Substantia nigra (tissue), 51 donors: ENCODE measurements at places on chromosomes 11 and 22.
A peak's percentile ranks its signal among the peaks of the same experiment; 100 is the strongest.

DNA sequence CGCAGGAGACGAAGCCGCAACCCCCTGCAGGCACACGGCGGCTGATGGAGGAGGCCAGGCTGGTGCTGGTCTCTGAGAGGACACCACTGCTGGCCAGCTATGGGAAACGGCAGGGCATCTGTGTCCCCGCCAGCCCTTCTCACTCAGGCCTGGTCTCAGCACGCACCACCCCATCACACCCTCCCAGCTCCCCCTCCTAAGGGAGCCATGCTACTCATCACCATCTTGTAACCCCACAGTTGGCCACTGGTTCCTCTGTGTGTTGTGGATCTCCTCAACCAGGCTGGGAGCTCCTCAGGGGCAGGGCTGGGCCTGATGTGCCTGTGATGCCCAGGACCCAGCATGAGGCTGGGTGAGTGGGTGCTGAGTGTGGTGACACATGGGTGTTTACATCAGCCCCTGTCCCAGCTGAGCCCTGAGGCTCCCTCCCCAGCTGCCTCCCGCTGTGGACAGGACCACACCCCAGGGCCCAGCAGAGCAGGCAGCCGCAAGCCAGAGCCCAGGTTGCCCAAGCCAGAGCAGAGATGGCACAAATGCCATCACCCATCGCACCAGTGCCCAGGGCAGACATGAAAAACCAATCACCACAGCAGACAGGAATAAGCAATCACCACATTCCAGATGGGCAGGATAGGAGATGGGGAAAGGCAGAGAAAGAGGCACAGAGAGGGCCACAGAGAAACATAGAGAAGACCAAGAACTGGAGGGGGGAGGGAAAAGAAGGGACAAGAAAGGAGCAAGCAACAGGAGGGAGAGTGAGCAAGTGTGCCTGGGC lies 8.2 kb downstream of the ARVCF start:
- no peak for DNase-seq

- DNase-seq, result no peak
These were observed 19.4 kb downstream of the NADSYN1 start for GRCh38 chr11:71472357-71472885.

GRCh38 chr22:40991298-40991697 lies 40.1 kb downstream of the RBX1 start:
- no peak for DNase-seq

DNA sequence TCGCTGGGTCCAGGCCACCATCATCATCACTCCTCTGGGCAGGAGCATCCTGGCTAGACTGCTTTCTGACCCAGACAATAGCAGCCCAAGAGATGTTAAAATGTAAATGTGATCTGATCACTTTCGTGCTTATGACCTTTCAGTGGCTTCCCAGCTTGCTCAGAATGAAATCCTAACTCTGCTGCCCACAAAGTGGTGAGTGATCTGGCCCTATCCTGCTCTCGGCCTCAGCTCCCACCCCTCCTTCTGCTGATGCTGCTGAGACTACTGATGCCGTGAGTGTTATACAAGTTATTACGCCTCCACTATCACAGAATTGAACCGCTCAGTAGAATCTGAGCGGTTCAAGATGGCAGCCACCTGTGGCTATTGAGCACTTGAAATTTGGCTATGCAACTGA lies 26.2 kb downstream of the ELF5 start:
- no peak for DNase-seq

- DNase-seq, result no peak
These were observed 192.2 kb downstream of the UVRAG start for GRCh38 chr11:76007166-76007565.

GRCh38 chr11:113840932-113841664 lies 34.3 kb downstream of the USP28 start:
- DNase-seq, result no peak

- DNase-seq, result no peak
These were observed 15.0 kb upstream of the NXPE4 start for GRCh38 chr11:114610550-114610949.

GRCh38 chr11:31160504-31161422 lies 208.8 kb downstream of the DCDC1 start:
- DNase-seq, result no peak

- peak; percentile 88 for DNase-seq
These were observed 396 bp downstream of the TEF start for GRCh38 chr22:41382098-41382578.

DNA sequence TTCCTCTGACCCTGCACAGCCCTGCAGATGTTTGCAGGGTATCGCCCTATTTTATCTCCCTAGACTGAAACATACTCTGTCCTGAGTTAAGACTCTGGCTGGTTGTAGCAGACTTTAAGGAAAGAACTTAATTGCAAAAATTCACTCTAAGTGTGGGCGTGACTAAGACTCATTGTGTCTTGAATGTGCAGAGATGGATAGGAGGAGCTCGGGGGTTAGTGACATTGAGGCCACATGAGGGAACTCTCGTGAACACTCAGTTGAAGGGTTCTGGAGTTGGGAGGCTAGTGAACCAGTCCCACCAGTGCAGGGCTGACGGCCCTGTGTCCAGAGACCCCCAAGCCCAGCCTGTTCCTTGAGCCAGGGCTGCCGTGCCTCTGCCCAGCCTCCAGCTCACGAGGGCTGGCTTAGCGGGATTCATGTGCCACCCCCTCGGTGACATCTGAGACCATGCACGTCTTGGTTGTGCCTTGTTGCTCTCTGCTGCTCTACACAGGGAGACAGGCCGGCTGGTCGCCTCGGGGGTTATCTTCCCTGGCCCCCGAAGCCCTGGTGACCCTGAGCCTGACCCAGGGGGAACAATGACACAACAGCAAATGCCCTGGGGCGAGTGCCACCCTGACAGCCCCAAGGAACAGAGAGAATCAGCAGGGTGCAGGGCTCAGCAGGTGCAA lies 11.4 kb upstream of the TBX1 start:
- DNase-seq, result no peak
